ENCODE measurements at places on chromosomes 11 and 22. TPM values are rescaled to one million over a fixed set of nuclear protein-coding genes. Genes with fewer than 3 reads are reported as not detected.

GRCh38 chr11:117875382-117876058 is 938 bp downstream of the FXYD6 start:
- peak; percentile 79 for DNase-seq

DNA sequence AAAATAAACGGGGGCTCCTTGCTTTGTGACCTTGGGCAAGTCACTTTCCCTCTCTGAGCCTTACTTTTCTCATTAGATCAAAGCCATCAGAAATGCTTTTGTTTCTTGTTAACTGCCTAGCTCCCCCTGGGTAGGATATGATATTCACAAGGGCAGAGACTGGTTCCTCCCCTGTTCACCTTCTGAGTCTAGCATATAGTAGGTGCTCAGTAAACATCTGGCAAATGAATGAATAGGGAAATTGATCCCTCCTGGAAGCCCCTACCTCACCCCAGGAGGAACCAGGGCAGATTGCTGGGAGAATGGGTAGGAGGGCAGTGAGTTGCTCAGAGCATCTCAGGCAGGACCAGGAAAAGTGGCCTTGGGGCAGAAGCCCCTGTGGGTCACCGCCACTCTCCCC is 6.6 kb upstream of the SAC3D1 start:
- DNase-seq: no peak

- no peak for DNase-seq
Observed at GRCh38 chr22:35219012-35219411, 38.3 kb upstream of the HMGXB4 start.

Gene RBFOX2
- total RNA-seq: 62.2 TPM

Gene MPPED2
- total RNA-seq: not detected

All from G401 (cell line).